Activated CD4-positive, alpha-beta T cell treated with anti-CD3 and anti-CD28 coated beads, Interleukin-2, amount 10 ng/mL, durations not matched to agents 24 days and 14 days (primary cell): ENCODE measurements at places on chromosomes 3 and 15. TPM values are rescaled to one million over a fixed set of nuclear protein-coding genes. Genes with fewer than 3 reads are reported as not detected.
A peak's percentile ranks its signal among the peaks of the same experiment; 100 is the strongest.

DNA sequence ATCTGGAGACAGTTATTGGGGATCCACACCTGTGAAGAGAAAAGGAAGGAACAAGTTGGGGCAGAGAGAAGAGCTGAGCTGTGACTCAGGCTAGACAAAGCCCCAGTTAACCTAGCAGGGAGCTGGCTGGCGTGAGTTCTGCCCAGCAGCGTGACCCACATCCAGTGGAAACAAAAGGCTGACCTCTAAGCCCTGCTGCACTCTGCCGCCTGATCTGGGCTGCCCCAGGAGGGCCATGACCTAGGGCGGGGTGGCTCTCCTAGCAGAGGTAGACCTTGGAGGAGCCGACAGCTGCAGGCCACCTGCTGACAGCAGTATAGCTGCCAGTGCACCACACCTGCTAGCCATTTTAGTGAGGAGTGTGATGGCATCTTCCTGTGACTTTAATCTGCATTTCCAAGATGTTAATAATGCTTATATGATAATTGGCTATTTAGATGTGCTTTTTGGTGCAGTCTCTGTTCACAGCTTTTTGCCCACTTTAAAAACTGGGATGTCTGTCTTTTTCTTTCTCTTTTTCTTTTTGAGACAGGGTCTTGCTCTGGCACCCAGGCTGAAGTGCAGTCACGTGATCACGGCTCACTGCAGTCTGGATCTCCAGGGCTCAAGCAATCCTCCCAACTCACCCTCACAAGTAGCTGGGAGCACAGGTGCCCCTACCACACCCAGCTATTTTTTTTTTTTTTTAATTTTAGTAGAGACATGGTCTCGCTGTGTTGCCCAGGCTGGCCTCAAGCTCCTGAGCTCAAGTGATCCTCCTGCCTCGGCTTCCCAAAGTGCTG, 78.1 kb downstream of the LSM3 start:
- no peak for DNase-seq

- no peak for DNase-seq
These were observed 23.0 kb upstream of the RBSN start for GRCh38 chr3:15121936-15122335.

- peak; percentile 69 for DNase-seq
These were observed 596.7 kb downstream of the FGF12 start for GRCh38 chr3:192130534-192131132.

DNA sequence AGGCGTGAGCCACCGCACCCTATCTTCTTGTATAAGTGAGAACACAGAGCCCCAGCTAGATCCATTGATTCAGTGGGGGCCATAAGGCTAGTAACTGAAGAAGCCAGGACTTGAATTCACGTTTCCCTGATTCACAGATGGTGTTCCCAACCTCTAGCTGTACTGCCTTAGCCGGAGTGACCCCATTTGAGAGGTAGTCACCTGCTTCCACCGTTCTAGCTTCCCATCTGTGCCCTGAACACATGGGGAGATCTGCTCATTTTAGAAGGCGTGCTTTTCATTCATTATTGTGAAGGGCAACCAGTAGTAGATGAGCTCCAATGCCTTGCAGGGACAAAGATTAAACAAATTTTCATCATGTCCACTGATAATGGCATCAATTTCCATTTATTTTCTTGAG, 365.7 kb upstream of the TPM1 start:
- no peak for DNase-seq

DNA sequence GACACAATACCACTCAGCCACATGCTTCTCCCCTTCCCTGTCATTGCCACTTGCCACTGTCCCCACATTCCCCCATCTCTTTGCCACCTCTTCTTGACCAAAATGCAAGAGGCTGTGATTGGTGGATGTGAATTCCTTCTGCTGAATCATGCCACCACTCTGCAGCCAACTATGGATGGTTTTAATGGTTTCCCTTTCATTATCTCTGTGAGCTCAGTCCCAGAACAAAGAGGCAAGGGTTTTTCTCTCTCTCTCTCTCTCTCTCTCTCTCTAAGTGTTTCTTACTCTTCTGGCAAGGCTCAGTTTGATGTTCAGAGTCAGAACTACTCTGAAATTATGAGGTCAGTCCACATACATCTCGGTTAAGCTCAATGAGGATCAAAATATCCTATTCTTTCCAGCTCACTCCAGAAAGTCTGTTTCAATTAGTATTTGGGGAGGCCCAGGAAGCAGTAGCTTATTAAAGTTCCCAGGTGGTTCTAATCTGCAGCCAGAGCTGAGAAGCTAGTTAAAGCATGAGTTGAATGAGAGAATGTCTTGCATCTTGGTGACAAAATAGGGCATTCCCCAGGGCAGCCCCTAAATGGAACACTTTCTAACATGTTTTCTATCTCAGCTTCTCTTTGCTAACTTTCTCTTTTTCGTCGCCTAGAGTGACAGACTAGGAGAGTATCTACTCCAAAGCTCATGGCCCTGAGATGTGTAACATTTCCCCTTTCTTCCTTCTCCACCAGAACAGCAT, 8.5 kb upstream of the ILDR1 start:
- DNase-seq, result peak; percentile 77

DNA sequence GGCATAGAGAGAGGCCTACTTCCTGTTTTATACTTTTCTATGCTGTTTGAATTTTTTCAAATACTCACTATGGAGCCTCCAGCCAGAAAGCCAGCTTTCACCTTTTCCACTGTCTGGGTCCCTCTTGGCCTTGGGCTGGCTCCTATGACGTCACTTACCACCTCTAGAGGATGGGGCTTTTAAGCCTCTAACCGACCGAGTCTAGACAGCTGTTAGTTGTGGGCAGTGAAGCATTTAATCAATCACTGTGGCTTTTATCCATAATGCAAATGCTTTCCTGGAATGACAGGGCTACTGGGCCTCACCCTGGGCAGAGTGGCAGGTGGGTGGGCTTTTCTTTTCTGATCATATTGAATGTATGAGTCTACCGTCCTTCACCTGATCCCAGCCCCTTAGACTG, 61.9 kb downstream of the LRRK1 start:
- no peak for DNase-seq

GRCh38 chr3:157408499-157409149, 28.0 kb upstream of the PTX3 start:
- no peak for DNase-seq

- DNase-seq, result no peak
These were observed 33.2 kb downstream of the TM4SF4 start for GRCh38 chr3:149507491-149508324.

GRCh38 chr3:172309741-172310427, 138.4 kb downstream of the GHSR start:
- DNase-seq, result no peak

DNA sequence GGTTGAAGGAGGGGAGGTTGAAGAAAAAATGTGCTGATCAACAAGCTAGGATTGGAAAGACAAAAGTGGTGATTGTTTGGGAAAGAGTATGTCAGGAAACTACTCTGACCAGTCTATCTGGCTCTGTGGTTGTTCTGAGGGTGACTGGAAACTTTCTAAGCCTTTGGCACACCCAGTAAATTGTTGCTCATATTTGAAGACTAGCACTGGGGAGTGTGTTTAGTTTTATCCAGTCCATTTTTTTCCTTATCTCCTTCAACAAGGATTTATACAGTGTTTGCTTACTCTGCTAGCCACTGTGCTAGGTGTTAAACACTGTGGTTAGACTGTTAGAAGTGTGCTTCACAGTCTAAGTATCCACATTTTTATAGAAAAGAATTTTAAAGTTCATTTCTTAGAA, 28.8 kb downstream of the PPM1L start:
- no peak for DNase-seq

DNA sequence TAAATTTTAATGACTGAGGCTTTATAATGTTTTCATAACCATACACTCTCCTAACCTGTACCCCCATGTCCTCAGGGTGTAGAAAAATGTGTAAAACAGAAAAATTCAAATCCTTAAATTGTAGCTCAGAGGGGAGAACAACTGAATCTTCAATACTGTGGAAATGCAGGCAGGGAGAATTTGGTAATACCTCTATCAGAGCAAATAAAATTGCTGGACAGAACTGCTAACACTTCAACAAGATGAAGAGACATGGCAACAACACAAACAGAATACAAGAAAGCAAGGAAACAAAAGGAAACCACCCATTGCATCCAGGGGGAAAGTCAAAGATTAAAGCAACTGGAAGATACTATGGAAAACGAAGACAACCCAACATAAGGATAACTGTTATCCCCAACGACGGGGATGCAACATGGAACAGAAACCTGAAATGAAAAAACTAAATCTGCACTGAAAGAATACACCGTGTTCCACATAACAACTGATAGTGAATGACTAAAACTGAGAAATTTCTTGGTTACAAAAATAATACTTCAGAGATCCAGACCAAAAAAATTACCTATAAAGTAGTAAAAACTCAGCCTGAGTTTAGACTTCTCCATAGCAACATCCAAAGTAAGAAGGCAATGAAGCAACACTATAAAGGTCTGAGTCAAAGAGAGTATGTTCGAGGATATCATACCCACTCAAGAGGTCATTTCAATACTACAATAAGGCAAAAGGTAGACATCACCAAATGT, 48.5 kb downstream of the HACD2 start:
- no peak for DNase-seq

- DNase-seq, result no peak
These were observed 109.7 kb upstream of the PDZRN3 start for GRCh38 chr3:73734211-73735089.

GRCh38 chr3:170418422-170419398, at the start of gene CLDN11:
CLDN11 (plus strand) TSS chr3:170418868; CDS start chr3:170419067, 199 bp downstream.
- DNase-seq, result no peak

- DNase-seq, result no peak
These were observed 581.3 kb downstream of the UNC13C start for GRCh38 chr15:54559405-54560069.

DNA sequence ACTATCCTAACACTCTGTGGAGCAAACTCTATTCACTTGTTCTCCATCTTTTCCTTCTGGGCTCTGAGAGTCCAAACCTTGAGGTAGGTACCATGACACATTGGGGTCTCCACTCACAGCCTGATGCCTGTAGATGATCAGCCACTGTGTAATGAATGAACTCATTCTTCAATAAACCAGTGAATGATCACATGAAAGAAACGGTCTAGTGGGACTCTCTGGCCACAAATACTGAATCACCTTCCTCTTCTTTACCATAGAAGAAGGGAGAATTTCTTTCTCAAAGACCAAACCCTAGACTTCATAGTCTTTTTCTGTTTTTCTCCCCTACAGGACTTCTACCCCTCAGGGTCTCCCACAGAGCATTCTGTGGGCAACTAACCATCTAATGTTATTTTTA, 20.5 kb upstream of the ABHD2 start:
- DNase-seq, result no peak

GRCh38 chr15:80591471-80591870, 103.6 kb upstream of the ABHD17C start:
- no peak for DNase-seq

- DNase-seq, result no peak
These were observed 33.9 kb upstream of the TOPBP1 start for GRCh38 chr3:133695560-133696171.

- no peak for DNase-seq
These were observed 100.8 kb downstream of the OPA1 start for GRCh38 chr3:193693774-193694173.

- no peak for DNase-seq
These were observed 152.1 kb downstream of the GABRB3 start for GRCh38 chr15:26620528-26621458.

GRCh38 chr3:45612138-45612537, 17.6 kb downstream of the LIMD1 start:
- DNase-seq, result no peak

DNA sequence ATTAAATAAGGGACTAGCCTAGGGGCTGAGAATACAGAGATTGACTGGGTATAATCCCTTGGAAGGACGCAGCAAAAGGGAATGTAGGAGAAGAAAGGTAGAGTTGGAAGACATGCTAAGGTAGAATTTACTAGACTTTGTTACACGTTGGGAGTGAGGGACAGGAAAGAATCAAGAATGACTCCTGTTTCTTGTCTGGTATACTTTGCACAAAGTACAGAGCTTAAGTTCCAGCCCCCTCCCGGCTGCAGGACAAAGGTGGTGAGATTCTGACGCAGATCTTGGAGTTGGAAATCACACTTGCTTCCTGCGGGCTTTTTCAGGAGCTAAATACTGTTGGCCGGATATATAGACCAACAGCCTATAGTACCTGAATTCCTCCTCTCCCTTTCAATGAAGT, 895 bp downstream of the HYKK start:
- DNase-seq, result no peak

DNA sequence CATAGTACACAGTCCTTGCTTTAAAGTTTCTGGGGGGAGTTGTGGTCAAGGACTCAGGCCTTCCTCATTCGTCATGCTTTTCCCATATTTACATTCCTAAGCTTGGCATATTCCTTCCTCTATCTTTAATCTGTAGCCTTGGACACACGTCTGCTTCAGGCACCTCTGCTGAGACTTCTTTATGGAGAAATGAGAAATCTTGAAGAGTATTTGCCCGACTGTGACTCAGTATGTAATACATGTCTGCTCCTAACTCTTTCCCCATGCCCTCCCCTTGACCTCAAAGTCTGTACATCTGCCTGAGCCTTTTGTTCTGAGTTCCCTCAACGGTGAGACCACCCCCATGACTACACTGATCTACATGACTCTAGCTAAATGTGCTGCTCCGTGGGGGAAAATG, 246.1 kb downstream of the SI start:
- DNase-seq, result no peak

DNA sequence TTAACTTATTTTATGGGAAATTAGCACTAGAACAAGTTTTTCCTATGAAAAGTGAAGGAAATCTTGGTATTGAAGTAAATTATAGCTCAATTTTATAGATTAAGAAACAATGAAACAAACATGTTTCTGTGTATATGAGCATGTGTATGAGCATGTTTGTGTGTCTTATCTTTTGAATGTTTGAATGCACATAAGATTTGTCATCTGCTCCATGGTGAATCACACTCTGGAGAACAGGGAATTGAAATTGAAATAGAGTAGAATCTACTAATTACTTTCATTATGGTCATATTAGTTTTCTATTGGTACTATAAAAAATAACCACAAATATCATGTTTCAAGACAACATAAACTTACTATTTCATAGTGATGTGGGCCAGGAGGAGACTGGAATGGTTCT, 646.6 kb downstream of the OTOL1 start:
- no peak for DNase-seq

BCHE gene
- not detected in 2 replicates for total RNA-seq

C3orf20 gene
- total RNA-seq, result 0.19 and 0.28 TPM in 2 replicates

GOLGA6L10 gene
- 0.76 and 0.96 TPM in 2 replicates for total RNA-seq

RBP2 gene
- not detected in 2 replicates for total RNA-seq

MYLK gene
- 0.21 and 0.26 TPM in 2 replicates for total RNA-seq

KY gene
- not detected in 2 replicates for total RNA-seq

GP5 gene
- 0.12 and 0.26 TPM in 2 replicates for total RNA-seq

HYKK gene
- total RNA-seq, result 0.90 and 1.6 TPM in 2 replicates

PIAS1 gene
- 27.8 and 29.4 TPM in 2 replicates for total RNA-seq

ITGA11 gene
- 2.1 and 3.1 TPM in 2 replicates for total RNA-seq

KCNH8 gene
- total RNA-seq, result not detected in 2 replicates

NTRK3 gene
- total RNA-seq, result 0.37 and 1.6 TPM in 2 replicates

GOLGA8Q gene
- 0.77 TPM in 1 of 2 replicates, not detected in the other for total RNA-seq
